Activated CD8-positive, alpha-beta memory T cell treated with anti-CD3 and anti-CD28 coated beads, Interleukin-2, amount 50 U/mL, for 4 hours (primary cell): ENCODE measurements at places on chromosomes 6 and 20.

DNA sequence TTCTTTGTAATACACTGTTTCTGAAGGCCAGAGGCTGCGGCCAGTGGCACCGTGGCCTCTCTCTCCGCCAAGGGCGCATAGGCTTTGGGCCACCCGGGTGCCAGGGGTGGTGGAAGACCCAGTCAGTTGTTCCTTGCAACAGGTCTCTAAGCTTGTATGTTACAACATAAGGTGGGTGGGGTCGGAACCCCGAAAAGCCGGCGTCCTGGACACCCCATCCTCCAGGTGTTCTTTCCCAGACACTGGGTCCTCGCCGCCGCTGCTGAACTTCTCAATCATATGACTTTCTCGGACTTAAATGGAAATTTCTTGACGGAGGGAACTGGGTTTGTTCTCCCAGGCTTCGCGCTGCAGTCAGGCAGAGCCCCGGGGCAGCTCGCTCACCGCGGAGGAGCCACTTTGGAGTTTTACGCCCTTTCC, 983 bp upstream of the KCNQ5 start:
- DNase-seq = peak; percentile 22

GRCh38 chr6:131645846-131646245, 8.7 kb downstream of the ENPP3 start:
- DNase-seq = no peak

- DNase-seq = no peak
Observed at GRCh38 chr6:109282756-109283155, 99.5 kb downstream of the CD164 start.

DNA sequence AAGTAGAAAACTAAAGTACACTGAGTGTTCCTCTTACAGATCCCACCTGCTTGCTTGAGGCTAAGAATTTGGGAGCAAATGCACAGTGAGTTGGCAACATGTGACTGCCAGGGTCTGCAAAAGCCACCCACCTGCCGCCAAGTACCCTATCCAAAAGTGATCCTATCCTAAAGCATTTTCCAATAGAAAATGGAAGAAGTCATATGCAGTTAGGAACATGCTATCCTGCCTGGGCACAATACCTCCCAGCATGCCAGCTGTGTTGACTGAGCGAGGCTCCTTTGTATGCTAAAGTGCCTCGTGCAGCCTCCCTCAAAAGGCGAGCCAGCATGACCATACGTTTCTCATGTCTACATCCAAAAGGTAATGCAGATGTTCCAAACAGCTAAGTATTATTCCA, 52.7 kb downstream of the TRAF3IP2 start:
- DNase-seq = no peak

DNA sequence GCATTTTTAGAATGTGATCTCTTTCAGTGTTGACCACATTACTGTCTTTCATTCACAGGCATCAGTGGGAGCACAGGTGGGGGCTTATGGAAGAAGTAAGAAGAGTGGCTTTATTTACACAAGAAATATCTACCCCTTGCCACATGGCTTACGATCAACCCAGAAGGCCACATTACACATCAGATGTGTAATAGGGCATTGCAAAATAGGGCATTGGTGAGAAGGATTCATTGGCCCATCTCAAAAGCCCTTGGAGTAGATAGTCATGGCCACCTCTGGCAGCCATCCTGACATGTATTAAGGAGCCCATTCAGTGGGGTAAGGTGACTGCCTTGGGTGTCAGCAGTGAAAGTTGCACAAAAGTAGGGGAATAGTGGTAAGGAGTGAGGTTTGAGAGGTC, 97.5 kb downstream of the MAFB start:
- DNase-seq = no peak

- DNase-seq = no peak
Observed at GRCh38 chr20:12775041-12775440, 233.7 kb upstream of the SPTLC3 start.

DNA sequence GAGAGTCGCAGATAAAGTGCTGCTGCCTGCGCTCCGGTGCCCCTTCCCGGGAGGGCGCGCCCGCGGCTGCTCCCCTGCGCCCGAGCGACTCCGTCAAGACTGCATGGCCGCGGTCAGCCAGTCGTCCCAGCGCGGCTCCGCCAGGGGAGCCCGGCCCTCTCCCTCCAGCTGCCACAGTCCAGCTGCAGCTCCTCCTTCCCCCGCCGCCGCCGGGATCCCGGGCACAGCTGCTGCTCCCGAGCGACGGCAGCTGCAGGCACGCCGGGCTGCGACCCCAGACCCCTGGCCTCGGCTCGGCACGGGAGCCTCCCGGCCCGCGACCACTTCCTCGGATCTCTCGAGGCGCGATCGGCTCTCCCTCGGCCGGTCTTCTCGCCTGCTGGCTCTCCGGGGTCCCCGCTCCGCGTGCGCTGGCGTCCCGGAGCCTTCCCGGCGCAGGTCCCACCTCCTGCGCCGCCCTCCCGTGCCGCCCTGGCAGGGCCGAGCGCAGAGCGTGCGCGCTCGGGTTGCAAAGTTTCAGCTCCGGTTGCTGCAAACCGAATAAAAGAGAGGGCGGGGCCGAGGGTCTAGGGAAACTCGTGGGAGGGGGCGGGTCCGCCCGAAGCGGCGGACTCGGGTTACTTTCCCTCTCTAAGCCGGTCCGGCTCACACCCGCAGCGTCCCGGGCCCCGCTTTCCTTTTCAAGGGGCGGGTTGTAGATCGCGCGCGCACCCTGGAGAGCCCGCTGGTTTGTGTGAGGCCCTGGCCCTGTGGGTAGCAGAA, at the start of gene CNKSR3:
TSS of gene CNKSR3 (minus strand) at position 542 of the 762 bp plus-strand sequence. CDS start 571 bp downstream, outside the sequence.
- DNase-seq = no peak
